ENCODE measurements at places on chromosomes 5 and 9.

GRCh38 chr5:107893642-107894041 lies 222.9 kb upstream of the EFNA5 start:
- DNase-seq: no peak

GRCh38 chr5:173420108-173420507 lies 91.9 kb upstream of the STC2 start:
- DNase-seq: no peak

- no peak for DNase-seq
Measured at GRCh38 chr9:84701801-84702200, 32.3 kb downstream of the NTRK2 start.

GRCh38 chr5:60633341-60633740 lies 66.6 kb downstream of the DEPDC1B start:
- no peak for DNase-seq

DNA sequence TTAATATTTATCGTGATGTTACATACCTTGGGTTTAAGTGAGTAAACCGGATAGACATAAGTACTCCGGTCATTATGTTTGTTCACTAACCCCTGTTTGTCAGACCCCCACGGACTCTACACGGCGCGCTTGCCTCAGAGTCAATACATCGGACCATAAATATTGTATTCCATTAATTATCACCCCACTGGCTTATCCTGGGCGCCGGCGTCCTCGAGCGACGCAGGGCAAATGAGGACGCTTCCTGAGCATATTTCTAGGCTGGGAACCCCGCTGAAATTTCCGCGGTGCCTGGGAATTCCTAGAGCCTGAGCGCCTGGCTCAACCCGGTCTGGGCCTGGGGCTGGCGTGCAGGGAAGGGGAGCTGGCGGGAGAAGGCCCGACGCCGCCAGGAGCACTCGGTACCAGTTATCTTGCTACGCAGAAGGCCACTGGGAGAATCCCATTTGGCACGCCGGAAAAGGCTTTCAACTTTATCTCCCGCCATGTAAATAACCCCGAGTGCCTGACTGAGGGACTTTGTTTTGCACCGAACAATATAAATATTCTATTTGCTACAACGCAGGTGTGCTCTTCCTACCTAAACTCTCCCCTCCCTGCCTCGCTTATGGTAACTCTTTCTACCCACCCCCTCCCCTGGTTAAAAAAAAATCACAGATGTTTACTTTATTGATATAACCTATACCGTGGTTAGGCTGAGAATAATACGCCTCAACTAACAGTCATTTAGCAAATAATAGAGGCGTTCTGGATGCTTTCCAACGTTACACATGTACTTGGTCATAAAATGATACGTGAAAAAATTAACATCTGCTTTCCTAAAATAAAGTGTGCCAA lies 19.4 kb downstream of the NR2F1 start:
- no peak for DNase-seq

GRCh38 chr9:126809068-126809467 lies 4.2 kb downstream of the ZBTB43 start:
- DNase-seq: no peak

GRCh38 chr9:4618700-4619099 lies 43.4 kb upstream of the PLPP6 start:
- no peak for DNase-seq

DNA sequence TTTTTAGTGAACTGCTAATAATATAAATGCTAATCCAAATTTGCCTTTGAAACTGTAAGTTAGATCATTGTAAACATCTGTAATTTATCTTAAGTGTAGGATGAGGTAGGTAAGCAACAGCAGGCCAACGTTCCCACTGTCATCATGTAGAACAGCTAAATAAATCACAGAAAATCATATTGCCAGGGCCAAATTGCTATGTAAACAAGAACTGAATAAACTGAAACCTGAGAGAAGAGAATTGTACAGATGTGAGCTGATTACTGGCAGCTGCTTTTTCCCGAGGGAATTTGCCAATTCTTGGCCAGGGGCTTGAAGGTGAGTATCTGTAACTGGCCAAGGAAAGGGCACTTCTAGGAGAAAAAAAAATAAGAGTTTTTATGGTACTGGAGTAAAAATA lies 97.6 kb downstream of the CDH10 start:
- no peak for DNase-seq

GRCh38 chr5:151596828-151597539 lies 5.9 kb upstream of the FAT2 start:
- no peak for DNase-seq
